ENCODE measurements at places on chromosomes 12 and 14.

DNA sequence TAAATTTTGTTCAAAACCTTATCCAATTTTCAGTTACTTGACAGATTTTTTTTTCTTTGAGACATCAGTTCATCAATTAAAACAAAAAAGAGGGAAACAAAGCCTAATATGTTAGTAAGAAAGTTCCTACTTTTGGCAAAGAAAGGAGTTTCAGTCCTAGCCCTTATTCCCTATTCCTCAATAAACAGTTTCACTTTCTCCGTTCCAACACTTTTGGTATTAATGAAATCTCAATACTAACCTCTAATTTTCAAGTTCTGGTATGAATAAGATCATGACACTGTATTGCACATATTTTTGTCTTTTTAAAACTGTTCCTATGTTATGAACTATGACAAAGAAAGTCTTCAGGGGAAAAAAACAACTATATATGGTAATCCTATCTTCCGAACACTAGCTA is 48.4 kb downstream of the RPS6KA5 start:
- no peak for DNase-seq

DNA sequence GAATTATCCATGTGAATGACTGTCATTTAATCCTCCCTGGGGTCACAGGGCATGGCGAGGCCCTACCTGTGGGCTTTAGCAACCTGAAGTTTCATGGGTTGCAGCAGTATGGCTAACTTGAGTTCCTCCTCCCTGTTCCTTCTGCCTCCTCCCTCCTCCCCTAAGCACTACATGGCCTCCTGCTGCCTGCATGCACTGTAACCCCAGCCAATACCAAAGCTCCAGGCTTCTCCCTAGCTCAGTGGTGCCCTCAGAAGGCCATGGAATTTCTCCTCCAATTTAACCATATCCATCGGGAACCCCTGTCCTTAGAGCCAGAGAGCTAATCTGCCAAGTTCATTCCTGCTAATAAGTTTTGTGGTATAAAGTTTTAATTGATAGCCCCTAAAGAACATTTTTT is 95.1 kb downstream of the NT5DC3 start:
- no peak for DNase-seq

DNA sequence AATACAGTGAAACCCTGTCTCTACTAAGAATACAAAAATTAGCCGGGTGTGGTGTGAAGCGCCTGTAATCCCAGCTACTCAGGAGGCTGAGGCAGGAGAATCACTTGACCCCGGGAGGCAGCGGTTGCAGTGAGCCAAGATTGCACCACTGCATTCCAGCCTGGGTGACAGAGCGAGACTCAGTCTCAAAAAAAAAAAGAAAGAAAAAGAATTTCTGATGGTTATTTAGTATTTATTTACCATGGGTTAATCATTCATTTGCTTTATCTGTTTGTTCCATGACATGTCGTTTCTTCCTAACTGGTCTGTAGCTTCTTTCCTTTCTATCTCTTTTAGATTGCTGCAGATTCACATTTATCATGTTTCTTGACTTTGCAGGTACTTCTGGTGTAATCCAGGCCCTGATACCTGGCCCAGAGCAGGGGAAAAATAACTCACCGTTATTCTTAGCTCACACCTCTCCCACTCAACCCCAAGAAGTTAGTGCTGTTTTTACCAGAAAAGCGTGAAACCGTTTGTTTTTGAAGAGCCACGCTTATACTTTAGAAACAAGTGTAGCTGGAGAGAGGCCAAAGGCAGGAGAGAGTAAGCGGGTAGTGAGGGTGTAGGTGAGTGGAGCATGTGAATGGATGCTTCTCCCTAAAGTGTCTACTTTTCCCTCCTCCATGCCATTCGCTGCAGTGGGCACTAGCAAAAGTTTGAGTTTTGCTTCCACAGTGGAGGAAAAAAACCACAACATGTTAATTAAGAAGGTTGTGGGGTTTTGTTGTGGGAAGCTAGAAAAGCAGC is 45.4 kb downstream of the SRGAP1 start:
- no peak for DNase-seq

GRCh38 chr14:56803816-56804535 is 6.3 kb downstream of the OTX2 start:
- no peak for DNase-seq
